ENCODE measurements at places on chromosomes 7 and 10.
A peak's percentile ranks its signal among the peaks of the same experiment; 100 is the strongest.

- no peak for DNase-seq
These were observed 10.8 kb downstream of the TFAM start for GRCh38 chr10:58396057-58396456.

- DNase-seq: no peak
These were observed 27.5 kb upstream of the SMC3 start for GRCh38 chr10:110540031-110540430.

DNA sequence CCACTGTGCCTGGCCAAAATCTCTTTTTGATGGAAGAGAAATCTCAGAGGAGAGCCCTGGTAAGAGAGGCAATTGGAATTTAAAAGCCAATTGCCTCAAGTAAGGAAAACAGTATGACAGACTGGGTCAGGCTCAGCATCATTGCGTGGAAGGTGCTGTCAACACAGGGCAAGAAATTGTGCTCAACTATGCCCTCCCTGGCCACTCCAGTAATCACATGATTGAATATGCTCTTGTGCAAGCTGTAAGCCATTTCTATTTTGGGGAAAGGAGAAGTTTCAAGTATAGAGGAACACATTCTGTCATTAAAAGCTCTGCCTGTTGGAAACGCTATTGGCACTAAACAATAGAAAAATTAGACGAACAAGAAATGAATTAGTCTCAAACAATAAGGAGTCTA lies 1127.7 kb downstream of the REEP3 start:
- no peak for DNase-seq

DNA sequence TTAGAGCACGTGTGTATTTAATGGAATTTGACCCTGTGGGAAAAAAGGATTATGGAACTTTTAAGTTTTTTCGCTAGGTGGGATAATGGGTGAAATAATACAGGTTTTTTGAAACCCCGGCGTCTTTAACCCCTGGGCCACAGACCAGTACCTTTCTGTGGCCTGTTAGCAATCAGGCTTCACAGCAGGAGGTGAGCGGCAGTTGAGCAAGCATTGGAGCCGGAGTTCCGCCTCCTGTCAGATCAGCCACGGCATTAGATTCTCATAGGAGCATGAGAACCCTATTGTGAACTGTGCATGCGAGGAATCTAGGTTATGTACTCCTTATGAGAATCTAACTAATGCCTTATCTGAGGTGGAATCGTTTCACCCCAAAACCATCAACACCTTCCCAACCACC lies 28.6 kb downstream of the WAC start:
- DNase-seq: no peak

DNA sequence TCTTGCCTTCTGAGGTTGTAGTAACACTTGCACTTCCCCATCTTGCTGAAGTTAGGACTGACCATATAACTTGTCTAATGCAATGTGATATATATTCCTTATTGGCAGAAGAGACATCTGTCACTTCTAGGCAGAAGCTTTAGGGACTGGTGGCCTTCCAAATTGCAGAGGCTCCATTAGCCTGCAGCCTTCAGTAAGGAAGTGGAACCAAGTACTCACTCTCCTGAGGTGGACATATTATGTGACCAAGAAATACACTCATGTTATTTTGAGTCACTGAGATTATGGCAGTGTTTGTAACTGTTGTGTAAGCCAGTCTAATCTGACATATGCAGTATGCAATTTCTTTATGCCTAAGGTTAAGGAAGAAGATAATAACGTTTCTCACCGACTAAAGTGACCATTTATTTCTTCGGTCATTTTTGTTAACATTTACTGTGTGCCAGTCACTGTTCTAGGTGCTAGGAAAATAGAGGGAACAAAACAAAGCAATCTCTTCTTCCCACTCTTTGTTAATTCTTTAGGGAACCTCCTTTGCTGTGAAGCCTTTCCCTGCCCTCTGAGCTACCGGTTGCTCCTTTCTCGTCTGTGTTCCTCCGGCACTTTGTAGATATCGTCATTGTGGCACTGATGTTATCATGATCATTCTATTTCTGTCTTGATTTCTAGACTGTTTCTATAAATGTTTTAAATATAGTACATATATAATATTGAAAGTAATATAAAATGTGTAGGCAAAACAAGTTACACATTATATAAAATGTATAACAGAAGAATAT lies 52.9 kb upstream of the HBP1 start:
- DNase-seq: no peak

DNA sequence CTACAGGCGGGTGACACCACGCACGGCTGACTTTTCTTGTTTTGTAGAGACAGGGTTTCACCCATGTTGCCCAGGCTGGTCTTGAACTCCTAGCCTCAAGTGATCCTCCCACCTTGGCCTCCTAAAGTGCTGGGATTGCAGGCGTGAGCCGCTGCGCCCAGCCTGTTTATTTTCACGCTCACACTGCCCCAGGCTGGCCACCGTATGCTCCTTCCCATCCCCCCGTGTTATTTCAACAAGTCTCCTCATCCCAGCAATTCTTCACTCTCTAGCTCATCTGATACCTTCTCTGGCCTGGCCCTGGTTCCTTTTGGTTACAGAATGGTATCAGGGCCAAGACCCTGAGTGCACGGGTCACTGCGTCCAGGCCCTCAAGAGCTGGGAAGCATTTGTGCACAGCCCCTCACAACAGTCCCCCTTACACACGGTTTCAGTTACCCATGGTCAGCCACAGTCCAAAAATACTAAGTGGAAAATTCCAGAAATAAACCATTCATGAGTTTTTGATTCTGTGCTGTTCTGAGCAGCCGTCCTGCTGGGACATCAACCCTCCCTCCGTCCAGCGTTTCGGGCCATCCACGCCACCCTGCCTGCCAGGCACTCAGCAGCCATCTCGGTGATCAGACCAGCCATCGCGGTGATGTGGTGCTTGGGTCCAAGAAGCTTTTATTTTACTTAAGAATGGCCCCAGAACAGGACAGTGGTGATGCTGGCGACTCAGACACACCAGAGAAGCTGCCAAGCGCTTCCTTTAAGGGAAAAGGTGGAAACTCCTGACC lies 8.9 kb downstream of the COX19 start:
- no peak for DNase-seq

DNA sequence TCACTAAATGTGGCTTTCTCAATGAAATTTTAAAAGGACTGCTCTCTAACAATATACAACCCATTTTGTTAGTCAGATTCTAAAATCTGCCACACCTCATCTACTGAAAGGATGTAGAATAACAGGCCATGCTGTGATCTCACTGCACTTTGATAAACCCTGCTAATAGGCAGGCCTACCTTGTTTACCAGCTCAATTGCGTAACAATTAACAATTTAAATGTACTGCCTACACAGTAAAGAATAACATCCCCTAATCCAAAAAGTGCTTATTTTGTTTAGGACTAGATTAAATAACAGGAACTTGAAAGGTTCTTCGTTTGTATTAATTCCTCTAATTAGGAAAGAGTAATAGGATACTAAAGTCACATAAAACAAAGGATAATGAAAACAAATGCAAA lies 4.5 kb downstream of the SRI start:
- no peak for DNase-seq

DNA sequence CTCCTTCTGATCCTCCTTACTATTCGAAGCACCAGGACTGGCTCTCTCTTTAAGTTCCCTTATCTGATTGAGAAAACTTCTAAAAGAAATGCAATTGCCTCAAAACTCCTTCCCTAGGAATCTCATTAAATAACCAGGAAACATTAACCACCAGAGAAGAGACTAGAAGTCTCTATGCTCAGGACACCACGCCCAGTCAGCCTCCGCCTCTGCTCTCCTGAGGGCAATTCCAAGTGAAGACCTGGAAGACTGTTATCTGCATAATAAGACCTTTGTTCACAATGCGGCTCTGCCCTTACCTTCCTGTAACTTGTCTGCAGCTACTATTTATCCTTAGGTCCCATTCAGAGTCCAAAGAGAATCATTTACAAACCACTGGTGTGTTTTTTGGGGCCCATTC lies 78.8 kb downstream of the ELMO1 start:
- no peak for DNase-seq

DNA sequence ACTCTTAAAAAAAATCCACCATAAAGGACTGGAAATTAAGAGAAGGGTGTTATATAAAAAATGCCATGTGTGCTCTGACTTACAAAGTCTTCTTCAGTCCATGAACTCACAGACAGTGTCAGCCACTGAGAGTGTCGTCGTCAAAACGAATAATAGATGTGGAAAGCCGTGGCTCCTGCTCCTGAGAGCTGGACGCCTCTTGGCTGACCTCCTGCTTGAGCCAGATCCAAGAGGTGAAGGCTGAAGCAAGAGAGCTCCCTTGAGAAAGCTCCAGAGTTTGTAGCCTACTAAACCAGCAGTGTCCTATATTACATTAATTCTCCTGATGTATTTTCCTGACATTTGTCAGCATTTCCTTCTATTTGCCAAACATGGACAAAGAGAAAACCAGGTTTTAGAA lies 234.3 kb upstream of the C7orf33 start:
- no peak for DNase-seq

DNA sequence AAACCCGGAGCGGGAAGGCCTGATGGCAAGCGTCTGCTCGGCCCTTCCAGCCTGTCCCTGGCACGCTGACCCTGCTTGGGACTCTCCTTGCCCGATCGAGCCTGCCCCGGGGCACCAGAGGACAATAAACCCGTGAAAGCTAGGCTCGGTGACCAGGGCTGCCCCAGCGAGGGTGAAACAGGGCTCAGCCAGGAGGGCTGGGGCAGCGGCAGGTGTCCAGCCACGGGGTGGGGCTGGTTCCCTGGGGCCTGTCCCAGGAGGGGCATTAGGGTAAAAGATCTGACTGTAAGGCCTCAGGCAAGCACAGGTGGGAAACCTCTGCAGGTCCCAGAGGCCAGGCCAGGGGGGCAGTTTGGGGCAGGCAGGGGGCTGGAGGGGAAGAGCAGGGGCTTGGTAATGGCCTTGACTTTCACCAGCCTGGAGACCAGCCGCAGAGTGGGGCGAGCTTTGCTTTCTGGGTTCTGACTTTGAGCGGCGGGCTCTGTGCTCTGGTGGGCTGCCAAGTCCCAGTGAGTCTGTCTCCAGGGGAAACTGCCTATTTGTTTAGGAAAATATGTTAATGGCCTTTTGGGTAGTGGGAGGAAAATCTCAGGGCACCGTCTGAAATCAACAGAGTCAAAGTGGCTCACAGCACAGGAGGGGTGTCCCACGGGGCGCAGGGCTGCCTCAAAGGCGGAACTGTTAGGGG lies 68.2 kb upstream of the INPP5A start:
- DNase-seq: no peak

GRCh38 chr7:2100278-2101208 lies 132.2 kb downstream of the MAD1L1 start:
- DNase-seq: peak; percentile 27

GRCh38 chr7:142910031-142910433 lies 23.5 kb downstream of the TRPV5 start:
- DNase-seq: no peak

DNA sequence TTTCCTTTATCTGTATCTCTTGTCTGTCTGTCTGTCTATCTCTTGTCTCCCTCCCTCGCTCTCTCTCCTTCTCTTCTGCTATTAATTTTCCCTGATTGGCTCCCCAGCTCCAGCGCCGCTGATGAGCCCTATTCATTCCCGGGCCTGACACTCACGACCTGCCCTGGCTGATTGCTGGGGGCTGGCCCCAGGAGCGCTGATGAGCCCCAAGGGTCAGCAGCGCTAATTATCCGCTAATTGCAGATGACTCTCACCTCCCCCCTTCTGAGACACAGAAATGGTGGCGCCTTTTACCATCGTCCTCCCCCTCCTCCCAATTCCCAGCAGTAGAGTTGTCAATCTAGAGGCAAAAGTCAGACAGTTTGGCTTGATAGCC lies 1.3 kb upstream of the GBX1 start:
- no peak for DNase-seq

DNA sequence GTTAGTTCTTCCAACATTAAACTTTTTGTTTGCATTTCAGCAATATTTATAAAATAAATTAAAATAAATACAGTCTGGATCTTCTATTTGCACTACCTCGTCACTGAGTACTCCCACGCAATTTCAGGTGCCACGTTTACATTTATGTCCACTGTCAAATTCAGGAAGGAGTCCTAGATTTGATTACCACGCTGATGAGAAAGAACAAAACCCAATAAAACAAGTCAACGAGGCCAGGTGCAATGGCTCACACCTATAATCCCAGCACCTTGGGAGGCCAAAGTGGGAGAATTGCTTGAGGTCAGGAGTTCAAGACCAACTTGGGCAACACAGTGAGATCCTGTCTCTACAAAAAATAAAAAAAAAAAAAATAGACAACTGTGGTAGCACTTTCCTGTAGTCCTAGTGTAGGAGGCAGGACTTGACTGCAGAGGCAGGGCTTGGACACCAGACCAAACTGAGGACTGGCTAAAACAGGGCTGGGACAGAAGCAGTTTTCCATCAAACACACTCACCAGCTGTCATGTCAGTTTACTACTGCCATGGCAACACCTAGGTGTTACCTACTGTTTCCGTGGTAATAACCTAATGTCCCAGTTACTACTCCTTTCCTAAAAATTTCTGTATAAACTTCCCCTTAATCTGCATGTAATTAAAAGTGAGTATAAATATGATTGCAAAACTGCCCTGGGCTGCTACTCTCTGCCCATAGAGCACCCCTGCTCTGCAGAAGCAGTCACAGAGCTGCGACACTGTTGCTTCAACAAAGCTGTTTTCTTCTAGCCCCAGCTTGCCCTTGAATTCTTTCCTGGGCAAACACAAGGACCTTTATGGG lies 341.7 kb downstream of the PARD3 start:
- no peak for DNase-seq

GRCh38 chr7:32765185-32765584 lies 126.4 kb downstream of the KBTBD2 start:
- no peak for DNase-seq

- DNase-seq: no peak
These were observed 178.1 kb upstream of the SEMA3A start for GRCh38 chr7:84372712-84373111.
